Activated T-cell treated with anti-CD3 and anti-CD28 coated beads, Interleukin-2, amount 50 U/mL, for 1 hour (primary cell): ENCODE measurements at places on chromosomes 16 and 17.

- DNase-seq, result no peak
Observed at GRCh38 chr16:89335803-89336485, 118.4 kb downstream of the ZNF778 start.

- no peak for DNase-seq
Observed at GRCh38 chr16:2829501-2830354, at the start of gene ZG16B. TSS of gene ZG16B (plus strand) at chr16:2830303. CDS start at chr16:2830442, 139 bp downstream.

GRCh38 chr16:69273009-69273408 is 38.1 kb upstream of the VPS4A start:
- no peak for DNase-seq

- no peak for DNase-seq
Observed at GRCh38 chr17:34259146-34259545, 4.1 kb downstream of the CCL2 start.

- no peak for DNase-seq
Observed at GRCh38 chr17:73387746-73388577, 76.2 kb upstream of the CDC42EP4 start.

GRCh38 chr17:1611715-1612114 is 16.9 kb downstream of the SLC43A2 start:
- DNase-seq, result no peak

DNA sequence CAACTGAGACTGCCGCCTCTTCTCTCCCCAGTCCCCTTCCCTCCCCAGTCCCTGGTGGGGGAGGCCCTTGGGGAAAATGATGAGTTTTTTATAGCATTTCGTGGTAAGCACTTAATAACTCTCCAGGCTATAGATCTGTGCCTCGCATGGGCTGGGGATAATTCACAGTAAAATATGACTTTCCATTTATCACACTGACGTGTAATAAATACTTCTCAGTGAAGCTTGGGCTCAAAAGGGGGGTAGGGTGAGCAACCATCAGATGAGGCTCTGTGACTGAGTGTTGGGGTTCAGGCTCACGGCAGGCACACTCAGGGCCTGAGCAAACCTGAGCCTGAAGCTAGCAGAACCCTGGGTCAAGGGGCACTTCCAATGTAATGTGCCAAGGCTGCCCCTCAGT is 101.6 kb downstream of the CCT6B start:
- DNase-seq, result no peak

DNA sequence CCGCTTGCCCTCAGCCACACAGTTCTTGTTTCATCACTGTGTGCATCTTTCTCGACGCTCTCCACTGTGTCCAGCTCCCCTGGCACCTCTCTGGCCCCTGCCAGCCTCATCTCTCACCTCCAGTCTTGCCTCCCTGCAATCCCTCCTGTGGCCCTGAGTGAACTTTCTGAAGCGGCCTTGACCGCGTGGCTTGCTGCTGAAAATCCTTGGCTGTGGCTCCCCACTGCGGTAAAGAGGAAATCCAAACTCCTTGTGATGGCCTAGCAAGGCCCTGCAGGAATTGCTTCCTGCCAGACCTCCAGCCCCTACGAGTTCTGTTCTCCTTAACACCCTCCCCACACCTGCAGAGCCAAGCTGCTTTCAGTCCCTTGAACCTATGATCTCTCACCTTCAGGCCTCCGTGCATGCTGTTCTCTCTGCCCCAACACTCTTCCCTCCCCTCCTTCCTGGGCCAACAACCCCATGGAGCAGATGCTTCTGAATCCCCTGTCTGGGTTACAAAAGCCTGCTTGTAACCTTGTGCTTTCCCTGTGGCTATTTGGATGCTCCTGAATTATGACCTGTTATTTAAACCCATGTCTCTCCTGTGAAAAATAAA is 33.6 kb upstream of the BRD7 start:
- no peak for DNase-seq

DNA sequence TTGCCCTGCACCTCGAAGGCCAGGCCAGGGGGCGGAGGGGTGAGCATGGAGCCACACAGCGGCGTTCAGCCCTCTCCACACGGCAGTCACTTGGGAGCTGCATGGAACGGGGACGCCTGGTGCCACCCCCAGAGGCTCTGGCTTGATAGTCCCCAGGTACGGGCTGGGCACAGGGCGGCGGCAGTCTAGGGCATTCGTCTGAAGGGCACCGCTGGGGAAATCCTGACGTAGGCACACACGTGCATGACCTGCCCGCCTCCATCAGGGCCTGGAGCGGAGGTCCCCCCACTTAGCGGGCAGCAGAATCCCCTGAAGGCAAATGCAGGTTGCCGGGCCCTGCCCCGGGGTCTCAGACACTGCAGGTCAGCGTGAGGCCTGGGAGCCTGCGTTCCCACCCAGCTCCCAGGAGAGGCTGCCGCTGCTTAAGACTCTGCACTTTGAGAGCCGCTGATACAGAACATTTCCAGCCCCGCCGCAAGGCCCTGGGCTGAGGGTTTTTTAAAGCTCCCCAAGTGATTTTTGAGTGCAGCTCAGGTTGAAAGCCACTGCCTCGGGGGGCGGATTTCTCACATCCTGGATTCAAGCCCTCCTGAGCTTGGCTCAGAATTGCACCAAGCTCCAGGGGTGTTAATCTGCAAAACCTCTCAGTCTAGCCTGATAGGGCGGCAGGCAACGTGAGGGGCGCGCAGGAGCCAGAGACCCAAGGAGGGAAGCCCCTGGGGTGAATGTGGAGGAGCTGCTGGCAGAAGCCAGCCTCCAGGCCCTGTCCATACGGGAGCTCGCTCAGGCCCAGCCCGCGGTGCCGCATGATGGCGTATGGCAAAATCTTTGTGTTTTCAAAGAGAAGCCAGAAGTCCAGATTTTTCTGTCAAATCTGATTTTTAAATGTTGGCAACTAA is 182.3 kb upstream of the GSE1 start:
- peak; percentile 12 for DNase-seq

DNA sequence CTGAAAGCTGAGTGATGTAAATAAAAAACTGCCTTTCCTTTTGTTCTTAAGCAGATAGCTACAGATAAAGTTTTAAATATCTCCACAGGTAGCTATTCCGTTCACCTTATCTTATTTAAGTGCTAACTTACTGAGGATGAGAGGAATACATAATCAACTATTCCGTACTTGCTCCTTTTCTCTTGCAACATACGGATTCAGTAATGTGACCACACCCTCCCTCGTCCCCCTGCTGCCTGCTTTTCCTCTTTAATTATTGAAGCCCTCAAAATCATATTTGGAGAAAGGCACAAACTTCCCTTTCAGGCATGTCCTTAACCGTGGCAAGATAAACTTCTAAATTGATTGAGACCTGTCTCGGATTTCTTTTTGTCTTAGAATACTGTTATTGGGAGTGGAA is 101.4 kb downstream of the MAP2K4 start:
- DNase-seq, result no peak

GRCh38 chr17:74340470-74341023 is 14.5 kb downstream of the KIF19 start:
- DNase-seq, result no peak
